ENCODE measurements at places on chromosomes 5 and 9.

GRCh38 chr5:14316471-14316870 is 173.3 kb downstream of the TRIO start:
- DNase-seq: no peak

GRCh38 chr5:74625742-74626241 is 14.7 kb downstream of the ENC1 start:
- no peak for DNase-seq

DNA sequence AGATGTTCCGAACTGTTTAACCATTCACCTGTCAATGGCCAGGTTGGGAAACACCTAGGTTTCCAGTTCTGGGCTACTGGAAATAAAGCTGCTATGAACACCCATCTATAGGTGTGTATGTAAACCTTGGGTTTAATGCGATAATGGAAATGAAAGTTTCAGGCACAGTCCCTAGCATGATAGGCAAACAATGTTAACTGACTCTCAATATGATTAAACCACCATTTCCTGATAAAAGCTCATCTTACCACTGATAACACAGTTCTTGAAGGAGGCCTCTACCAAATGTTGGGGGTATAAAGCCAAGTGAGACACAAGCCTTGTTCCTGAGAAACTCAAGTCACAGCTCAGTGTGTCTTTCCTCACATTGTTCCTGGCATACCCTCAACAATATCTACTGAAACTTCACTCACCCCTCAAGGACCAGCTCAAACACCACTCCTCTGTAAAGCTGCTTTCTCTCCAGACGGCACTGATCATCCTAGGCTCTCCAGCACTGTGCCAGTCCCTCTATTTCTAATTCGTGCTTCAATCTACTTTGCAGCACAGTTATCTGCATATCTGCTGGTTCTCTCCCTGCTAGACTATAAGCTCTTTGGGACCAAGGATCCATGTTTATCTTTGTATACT is 15.8 kb downstream of the RAB14 start:
- DNase-seq: no peak

- DNase-seq: no peak
These were observed 111.3 kb downstream of the FER start for GRCh38 chr5:108858959-108859358.

DNA sequence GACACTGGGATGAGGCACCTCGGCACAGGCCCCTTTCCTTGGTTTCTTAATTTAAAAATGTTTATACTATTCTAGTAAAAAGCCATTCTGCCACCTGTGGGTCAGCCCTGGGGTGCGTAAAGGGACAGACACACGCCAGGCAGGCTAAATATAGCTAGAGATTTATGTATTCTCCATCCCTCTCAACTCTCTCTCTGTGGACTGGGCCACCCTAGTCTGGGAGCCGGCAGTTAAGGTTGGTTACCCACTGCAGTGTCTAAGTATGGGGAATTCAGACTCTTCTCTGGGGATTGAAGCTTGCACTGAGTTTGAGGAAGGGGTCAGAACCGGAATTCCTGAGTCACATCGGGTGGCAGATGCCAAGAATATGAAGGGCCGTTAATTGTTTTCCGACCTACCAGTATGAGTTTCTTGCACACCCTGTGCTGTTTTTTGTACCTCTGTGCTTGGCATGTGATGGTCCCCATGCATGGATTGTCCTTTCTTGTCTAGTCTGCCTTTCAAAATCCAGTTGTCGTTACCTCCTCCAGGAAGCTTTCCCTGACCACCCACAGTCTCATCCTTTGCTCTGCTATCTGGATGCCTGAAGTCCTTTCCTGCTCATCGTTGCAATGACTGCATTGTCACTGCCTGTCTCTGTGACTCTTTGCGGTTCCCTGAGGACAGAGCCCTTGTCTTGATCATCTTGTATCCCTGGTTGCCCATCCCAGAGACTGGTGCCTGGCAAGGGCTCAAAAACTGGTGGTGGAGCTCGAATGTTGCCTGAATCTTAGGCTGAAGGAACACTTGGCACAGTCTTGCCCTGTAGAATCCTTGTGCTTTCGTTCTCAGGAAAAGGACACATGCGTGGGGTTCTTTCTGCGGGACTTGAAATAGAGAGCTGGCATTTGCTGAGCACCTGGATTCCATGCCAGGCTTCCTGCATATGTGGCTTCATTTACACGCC is 2.1 kb downstream of the NEURL1B start:
- no peak for DNase-seq

DNA sequence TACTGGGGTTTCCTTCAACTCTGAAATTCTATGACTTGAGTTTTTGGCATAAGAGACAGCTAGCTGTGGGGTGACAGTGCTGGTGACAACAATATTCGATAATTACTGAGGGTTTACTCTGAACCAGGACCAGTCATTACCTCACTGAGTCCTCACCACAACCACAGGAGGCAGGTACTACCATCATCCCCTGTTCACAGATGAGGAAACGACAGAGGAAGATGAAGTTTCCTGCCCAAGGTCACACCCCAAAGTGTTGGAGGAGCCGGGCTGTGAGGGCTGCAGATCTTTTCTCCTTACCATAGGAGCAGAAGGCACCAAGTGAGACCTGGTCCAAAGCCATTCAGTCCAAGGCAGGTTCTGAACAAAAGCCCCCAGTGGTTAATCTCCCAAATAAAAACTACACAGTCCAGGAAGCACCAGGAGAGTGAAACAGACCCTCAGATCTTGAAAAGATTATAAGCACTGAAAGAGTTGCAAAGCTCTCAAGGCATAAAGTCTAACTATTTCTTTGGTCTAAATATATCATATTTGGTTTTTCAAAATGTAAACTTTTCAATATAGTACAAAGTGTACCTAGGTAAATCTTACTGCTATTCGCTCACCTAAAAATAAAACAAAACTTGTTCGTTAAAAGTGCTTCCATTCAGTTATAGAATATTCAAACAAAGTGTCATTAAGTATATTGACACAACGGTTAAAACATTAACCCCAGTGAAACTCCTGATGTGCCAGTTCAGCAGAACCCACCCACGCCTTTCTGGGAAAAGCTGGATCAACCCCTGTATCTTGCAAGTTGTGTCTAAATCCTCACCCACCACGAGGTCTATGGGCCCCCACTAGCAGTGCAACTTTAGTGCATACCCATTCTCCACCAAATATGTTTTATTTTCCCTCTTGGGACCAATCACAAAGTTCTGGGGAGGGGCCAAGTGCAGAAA is 82.6 kb upstream of the EQTN start:
- peak; percentile 12 for DNase-seq

- no peak for DNase-seq
These were observed 453.5 kb downstream of the RAB3C start for GRCh38 chr5:59036274-59036961.

- no peak for DNase-seq
These were observed 506.5 kb upstream of the GRIN3A start for GRCh38 chr9:102244916-102245315.

GRCh38 chr5:123007182-123007581 is 29.3 kb downstream of the PPIC start:
- no peak for DNase-seq

All from HepG2 (cell line).